Stimulated activated CD4-positive, alpha-beta T cell treated with anti-CD3 and anti-CD28 coated beads, Interleukin-1b, Interleukin-23, amount 100 ng/mL, for 24 hours (primary cell): ENCODE measurements at places on chromosomes 3 and 15.

GRCh38 chr3:123799544-123800361, 84.4 kb downstream of the MYLK start:
- no peak for DNase-seq

GRCh38 chr15:72060687-72061250, 57.2 kb downstream of the MYO9A start:
- no peak for DNase-seq

- DNase-seq, result no peak
Measured at GRCh38 chr3:171306631-171307030, 153.6 kb downstream of the TNIK start.

DNA sequence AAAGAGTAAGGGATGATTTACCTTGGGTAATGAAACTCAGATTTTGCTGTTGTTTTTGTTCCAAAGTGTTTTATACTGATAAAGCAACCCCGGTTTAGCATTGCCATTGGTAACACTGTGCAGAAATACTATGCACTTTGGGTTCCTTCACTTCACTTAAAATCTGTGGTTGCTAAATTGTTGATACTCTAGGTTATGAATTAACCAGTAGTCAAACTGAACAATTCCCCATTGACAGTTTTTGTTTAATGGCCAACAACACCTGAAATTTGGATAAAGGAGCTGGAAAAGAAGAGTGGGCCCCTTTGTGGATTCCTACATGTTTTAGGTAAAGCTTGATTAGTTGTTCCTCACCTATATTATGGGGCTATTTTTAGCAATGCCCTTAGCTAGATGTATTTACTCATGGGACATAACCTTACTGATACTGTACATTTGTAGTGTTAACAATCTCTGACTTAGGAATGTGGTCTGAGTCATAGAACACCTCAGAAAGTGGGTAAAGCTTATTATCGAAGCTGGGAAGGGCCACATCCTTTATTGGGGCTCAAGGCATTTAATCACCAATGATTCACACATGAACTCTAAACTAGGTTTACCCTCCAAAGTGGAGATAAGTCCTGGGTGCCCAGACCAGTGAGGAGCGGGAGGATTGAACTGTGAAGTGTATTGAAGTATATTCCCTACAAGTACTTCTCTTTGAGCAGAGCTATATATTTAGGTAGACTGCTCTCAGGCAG, 29.5 kb upstream of the THRB start:
- DNase-seq, result no peak

DNA sequence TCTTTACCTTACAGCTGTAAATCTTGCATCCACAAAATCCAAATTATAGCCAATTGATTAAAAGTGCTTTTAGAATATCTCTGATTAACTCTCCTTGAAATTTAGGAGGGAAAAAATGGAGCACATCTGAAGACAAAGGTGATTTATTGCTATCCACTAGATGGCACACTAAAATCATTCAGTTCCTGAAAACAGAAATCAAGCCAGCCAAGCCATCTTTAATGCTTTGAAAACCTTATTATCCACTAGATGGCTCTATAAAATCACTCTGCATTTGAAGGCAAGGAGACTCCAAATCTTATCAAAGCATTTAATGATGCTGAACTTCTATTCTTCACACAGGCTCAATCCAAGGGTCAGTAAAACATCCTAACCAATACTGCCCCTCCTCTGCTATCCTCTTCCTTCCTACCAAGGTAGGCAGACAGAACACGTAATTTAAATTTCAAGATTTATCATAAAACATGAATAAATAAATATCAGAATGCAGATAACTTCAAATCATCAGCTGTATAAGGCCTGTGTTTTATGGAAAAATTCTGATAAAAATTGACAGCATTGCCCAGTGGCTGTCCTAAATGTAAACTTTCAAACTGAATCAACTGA, 48.4 kb downstream of the GOLIM4 start:
- no peak for DNase-seq

GRCh38 chr3:181075098-181075497, 85.6 kb upstream of the DNAJC19 start:
- DNase-seq, result no peak

DNA sequence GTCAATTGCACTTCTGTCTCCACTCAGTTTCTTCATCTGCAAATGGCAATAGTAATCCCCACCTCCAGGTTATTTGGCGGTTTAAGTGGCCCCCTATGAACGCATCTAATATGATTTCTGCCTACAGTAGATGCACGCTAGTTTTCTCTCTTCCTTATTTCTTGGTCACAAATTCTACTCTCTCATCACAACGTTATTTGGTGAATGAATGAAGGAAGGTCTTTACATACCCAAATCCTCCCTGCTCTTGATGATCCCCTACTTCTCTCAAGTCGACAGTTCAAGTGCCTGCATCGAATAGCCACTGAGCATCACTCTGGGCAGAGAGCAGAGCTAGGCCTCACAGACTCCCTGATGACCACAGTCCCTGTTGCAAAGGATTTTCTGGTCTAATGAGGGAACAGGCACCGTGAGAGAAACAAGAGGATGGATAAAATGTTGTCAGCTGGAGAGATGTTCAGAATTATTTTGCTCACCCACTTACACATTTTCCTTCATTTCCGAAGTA, 181.2 kb upstream of the SMAD3 start:
- DNase-seq, result no peak

DNA sequence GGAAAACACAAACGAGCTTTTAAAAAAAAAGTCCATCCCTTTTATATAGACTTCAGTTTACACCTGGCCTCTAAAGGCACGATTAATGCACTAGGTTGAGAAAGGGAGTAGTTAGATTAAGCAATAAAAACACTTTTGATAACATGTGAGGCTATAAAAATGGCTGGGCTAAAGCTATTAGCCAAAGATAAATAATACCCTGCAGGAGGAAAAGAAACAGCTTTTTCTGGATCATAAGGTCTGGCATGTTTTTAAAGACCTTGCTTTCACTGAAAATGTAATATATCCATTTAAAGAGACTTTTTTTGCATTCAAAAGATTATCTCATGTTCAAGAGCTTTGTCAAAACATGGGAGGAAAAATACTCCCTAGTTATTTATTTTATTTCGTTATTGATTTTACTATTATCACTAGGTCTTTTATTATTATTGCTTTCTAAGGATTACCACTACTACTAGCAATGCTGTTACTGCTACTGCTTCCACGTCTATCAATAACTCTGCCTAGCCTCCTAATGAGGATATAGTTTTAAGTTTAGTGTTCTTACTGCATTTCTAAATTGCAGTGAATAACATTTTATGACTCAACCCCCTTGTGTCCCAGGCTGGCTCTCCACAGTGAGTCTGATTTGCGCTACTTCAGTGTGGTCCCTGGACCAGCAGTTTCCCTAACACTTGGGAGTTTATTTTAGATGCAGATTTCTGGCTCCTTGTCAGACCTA, 93.4 kb downstream of the THRB start:
- DNase-seq, result no peak

DNA sequence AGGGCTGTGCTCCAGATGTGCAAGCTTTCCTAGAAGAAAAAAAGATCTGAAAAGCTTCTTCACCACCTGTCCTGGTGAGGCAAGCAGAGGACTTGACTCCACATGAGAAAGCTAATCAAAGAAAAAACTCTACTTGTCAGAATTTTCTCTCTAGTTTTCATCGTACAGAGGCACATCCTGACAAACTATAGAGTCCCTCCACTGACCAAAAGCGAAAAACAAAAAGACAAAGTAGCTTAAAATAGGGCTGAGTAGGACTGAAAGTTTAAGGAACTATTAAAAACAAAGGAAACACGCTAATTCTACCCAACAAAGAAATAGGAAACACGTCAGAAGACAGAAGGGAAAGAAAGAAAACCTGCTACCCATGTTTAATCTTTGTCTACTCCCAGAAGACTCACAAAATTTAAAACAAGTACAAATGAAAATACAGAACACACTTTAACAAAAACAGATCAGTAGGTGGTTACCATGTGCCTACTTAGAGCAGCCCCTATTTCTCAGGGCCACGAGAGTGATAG, 26.5 kb downstream of the NANOGP8 start:
- DNase-seq, result no peak

DNA sequence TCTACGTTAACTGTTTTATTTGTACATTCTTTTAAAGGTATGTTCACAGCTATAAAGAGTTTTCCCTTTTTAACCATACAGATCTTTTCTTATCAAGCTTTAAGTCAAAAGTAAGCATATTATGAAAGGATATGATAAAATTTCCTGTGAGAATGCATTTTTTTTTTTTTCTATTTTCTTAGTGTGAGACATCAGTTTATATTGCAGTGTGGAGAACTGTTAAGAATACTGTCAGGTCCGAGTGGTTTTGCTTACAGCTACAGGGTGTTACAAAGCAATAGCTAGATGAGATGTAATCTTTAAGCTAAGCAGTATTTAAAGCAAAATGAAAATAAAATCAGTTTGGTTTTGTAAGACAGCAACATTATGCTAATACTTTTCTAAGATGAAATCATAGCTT, 133.2 kb downstream of the SLC25A26 start:
- no peak for DNase-seq

GRCh38 chr3:11726146-11726545, 82.4 kb upstream of the VGLL4 start:
- no peak for DNase-seq

- DNase-seq, result no peak
Measured at GRCh38 chr3:67082533-67083024, 84.5 kb downstream of the KBTBD8 start.

DNA sequence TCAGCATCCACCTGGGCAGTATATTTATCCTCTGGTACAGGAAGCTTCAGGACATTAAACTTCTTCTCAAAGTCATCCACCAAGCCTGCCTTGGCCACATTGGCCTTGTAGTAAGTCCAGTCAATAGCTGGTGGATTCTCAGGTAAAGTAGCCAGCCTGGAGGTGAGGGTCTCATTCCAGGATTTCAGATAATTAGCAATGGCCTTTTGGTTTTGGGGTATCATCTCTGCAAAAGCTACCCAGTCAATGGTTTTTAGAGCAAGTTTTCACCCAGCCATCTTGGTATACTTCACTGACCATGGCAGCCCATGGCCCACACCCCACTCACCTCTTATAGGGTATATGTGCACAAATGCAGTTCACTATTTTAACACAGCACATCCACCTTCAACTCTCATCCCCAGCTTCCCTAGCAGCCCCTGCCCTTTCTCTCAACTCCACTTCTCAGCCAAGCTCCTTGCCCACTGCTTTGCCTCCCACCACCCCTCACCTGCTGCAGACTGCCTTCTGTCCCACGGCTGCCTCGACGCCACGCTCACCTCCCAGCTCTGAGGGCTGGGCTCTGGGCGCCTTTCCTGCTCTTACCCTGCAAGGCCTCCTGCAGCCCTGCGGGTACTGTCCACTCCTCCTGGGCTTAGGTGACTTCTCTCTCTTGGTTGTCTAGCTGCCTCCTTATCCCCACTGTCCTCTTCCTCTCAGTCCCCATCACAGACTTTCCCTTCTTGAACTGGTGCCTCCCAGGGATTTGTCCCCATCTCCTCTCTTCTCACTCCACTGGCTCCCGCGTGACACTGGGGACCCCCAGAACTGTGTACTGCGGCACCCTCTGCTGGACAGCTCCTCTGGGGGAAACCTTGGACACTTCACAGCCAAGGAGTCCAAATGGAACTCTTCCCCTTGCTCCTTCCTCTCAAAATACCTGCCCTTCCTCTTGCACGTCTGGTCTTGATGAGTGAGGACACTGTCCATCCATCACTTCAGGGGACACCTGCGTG, 1.7 kb upstream of the TGM5 start:
- no peak for DNase-seq

DNA sequence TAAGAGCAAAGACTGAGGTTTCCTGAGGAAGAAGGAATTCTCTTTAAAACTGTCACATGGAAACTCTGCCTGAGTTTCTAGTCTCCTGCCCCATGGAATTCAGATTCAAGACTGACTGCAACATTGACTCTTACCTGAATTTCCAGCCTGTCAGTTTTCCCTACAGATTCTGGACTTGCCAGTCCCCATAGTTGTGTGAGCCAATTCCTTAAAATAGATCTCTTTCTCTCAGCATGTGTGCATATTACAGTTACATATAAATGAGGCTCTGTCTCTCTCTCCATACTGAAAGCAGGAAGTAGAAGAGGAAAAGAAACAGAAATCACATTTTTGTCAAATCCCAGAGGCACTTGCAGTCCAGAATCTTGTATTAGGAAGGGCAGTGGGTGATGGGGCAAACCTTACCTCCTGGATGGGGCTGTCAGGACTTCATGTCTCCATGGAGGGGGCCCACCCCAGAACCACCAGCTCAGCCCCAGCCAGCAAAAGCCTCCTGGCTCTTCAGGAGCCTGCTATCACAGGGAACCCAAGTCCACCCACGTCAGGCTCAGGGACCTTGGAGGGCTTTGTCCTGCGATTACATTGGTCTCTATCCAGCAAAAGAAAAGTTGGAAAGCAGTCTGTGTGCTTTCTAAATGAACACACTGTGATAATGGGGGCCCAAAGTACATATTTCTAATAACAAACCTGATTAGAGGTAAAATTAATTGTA, 18.8 kb upstream of the GOLGA8J start:
- DNase-seq, result no peak

DNA sequence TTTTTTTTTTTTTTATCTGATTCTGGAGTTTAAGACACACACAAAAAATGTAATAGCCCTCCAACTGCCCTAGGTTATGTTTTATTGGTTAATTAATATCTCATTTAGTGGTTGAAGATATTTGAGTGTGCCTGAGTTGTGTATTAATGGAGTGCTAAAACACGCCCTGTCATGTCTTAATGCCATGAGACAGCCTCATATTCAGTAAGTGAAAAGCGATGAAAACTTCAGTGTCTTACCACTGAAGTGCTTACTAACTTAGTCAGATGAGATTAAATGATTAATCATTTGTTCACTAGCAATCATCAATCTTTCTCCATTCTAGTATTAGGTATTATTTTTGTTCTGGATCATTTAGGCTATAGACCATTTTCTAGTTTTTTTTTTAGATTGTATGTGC, 544.7 kb upstream of the ROBO2 start:
- no peak for DNase-seq

GRCh38 chr3:99863002-99863401, 45.3 kb downstream of the CMSS1 start:
- no peak for DNase-seq

GRCh38 chr15:75008221-75008625, 12.9 kb downstream of the SCAMP5 start:
- no peak for DNase-seq

DNA sequence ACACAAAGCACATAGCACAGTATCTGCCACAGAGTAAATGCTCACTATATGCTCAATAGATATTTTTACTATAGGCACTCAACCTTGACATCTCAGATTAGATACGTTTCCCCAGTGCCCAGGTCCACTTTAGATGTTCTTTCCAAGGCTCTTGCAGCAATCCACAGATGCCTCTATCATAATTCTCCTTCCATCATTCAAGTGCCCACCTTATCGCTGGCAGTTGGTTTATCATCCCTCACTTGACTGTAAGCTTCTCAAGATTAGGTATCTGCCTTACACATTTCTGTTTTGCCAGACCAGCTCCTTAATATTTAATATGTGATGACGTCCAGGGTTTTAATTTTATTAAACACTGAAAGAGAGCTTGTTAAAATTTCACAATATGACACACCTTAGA, 8.6 kb downstream of the NCEH1 start:
- DNase-seq, result no peak

DNA sequence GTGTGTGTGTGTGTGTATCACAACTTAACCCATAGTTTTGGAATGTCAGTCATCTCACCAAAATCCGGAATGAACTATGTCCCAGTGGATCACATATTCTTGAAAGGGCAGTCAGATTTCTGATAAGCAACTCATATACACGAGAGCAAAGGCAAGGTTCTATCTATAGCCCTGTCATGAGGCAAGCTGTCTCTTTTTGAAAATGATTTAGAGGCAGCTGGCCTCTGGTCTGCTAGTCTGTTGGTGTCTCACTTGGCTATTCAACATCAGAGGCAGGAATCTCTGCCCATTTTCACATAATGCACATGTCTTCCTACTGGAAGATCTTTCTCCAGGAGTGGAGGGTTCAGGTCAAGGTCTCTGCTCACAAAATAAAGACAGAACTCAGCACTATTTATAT, 79.8 kb downstream of the CNTN6 start:
- DNase-seq, result no peak
